ENCODE measurements at places on chromosomes 11 and 22.

- no peak for DNase-seq
Measured at GRCh38 chr11:43580735-43581369, 99.7 kb upstream of the HSD17B12 start.

DNA sequence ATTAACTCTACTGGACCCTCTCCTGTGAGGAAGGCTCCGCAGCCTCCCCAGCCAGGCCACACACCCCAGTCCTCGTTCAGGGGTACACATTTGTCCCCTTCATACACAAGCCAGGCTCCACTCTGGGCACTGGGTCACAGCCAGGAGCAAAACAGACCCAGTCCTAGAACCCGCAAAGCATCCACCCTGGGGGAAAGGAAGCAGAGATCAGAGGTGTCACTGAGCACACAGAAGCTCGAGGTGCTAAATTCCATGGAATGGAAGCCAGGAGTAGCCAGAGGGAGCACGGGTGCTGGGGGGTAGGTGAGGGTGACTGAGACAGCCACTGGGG is 43.6 kb upstream of the TH start:
- no peak for DNase-seq

- DNase-seq = no peak
Measured at GRCh38 chr11:88250566-88251242, 75.5 kb upstream of the RAB38 start.

DNA sequence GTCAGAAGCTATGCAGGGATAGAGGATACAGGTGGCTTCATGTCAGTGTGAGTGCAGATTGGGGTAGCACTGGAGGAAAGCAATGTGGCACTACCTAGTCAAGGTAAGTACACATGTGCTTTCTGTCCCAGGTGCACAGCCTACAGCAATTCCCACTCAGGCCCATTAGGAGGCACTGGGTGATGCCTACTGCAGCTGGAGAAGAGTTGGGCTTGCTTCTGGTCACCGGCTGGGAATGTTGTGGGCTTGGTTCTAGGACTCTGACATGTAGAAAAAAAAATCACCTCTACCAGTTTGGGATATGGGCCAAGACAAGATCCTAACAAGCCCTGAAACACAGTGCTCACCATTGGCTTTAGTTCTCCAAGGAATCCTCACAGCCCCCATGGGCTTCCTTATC is 69.7 kb downstream of the TENM4 start:
- no peak for DNase-seq

- no peak for DNase-seq
Measured at GRCh38 chr22:48853627-48854240, 973.9 kb downstream of the BRD1 start.

- no peak for DNase-seq
Measured at GRCh38 chr11:114274637-114275036, 21.6 kb upstream of the NNMT start.

- DNase-seq = peak; percentile 46
Measured at GRCh38 chr11:95972060-95972459, 48.2 kb upstream of the MTMR2 start.

GRCh38 chr11:12867531-12867930 is 141.6 kb upstream of the RASSF10 start:
- DNase-seq = no peak

GRCh38 chr22:40430991-40431390 is 60.6 kb downstream of the SGSM3 start:
- DNase-seq = no peak

GRCh38 chr11:77127235-77127911 is 673 bp upstream of the MYO7A start:
- DNase-seq = peak; percentile 52
